ENCODE measurements at places on chromosomes 6 and 20.

DNA sequence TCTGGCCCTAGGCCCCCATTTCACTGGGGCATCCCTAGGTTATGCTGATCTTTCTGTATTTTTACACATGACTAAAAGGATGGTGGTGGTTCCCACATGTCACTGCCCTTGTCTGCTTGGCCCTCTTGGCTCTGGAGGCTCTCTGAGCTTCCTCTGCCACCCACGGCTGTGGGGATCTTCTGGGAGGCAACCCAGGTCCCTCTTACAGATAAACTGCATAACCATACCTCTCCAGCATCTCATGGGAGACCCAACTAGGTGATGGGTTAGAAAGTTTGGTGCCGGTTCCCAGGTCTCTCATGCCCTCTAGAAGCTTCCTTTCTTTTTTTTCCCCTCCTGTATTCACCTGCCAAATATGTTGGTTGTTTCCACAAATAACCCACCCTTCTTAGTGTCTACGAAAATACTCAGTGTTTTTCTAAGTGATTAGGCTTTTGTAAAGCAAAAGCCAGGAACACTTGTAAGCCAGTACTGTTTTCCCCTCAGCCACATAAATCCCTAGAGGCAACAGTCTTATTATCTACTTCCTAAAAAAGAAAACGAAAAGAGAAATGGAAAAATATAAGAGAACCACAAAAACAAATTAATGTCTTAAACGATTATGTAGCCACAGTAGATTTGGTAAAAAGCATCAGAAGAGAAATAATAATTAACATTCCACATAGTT lies 71.7 kb upstream of the SMLR1 start:
- no peak for DNase-seq

DNA sequence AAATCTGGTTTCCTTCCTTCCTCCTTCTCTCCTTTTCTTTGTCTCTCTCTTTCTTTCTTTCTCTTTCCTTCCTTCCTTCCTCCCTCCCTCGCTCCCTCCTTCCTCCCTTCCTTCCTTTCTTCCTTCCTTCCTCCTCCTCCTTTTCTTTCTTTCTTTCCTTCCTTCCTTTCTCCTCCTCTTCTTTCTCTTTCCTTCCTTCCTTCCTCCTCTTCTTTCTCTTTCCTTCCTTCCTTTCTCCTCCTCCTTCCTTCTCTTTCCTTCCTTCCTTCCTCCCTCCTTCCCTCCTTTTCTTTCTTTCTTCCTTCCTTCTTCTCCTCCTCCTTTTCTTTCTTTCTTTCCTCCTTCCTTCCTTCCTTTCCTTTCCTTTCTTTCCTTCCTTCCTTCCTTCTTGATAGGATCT lies 61.2 kb downstream of the VIP start:
- DNase-seq: no peak

GRCh38 chr6:91462241-91462640 lies 875.4 kb upstream of the MAP3K7 start:
- DNase-seq: no peak

DNA sequence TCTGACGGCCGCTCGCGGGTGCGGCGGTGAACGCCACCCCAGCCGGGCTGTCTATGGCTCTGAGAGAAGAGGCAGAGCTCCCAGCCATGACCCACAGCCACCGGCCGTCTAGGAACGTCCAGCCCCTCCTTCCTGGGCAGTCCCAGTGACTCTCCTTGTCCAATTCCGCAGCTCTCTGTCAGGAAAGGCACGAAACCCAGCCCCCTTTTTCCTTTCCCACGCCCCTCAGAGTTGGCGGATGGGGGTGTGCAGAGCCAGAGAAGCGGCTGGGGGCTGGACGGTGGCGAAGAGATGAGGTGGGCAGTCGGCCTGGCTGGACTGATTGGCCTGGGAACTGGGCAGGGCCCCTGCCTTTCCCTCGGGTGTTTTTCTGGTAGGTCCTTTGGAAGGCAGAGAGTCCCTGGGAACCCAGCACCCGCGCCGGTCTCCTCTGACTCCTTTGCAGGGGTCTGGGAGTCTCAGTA lies 1.5 kb downstream of the EBF4 start:
- peak; percentile 64 for DNase-seq

DNA sequence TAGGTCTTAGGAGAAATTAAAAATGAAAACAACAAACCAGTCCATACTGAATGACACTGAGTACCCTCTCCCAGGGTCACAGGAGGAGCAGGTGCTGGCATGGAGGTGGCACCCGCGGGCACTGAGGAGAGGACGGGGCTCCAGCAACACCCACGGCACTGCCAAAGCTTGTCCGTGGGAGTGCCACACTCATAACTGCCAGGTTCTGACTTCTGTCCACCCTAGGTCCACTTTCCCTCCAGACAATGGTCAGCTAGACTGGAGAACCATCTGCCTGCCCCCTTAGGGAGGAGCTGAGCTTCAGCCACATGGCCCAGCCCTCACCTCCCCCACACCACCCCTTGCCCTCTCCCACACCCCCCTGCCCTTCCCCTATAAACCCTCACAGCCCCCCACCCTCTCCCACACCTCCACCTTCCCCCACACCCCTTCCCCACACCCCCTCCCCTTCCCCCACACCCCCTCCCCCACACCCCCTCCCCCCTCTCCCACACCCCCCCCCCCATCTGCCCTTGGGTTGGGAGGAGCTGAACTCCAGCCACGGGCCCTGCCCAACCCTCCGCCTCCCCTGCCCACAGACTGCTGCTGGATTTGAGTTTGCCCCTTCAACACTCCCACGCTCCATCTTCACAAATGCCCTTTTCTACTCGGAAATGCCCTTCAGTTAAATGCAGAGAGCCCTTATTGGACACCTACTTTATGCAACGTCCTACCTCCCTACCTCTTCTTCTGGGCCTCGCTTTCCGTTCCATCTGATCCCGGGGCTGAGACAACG lies 129.6 kb downstream of the TAF4 start:
- no peak for DNase-seq

DNA sequence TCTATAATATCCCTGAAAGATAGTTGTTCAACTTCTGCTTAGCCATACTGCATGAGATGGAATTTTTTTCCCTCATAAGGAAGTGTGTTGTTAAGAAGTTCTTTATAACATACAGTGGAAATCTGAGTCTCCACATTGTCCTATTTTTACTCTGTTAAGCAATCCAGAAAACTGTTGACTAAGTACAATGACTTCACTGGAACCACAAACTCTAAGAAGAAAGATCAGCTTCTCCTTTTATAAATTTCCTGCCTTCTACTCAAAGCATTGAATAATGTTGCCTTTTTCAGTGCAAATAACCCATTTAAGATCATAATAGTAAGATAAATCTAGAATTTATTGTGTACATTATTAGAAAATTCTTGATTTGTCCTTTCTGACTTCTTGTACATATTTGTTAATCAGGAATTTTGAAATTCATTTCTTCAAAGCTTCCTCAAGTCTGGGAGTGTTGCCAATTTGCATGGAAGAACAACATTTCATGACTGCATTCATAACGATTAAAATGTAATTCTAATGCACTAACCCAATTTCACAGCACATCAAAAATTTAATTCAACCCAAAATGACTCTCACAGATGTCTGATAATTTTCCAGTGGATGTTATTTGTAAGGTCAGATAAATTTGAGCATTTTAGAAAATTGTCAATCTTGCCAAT lies 45.6 kb upstream of the ANKEF1 start:
- no peak for DNase-seq

GRCh38 chr6:30156262-30156599 lies 4.8 kb downstream of the TRIM10 start:
- peak; percentile 68 for DNase-seq

DNA sequence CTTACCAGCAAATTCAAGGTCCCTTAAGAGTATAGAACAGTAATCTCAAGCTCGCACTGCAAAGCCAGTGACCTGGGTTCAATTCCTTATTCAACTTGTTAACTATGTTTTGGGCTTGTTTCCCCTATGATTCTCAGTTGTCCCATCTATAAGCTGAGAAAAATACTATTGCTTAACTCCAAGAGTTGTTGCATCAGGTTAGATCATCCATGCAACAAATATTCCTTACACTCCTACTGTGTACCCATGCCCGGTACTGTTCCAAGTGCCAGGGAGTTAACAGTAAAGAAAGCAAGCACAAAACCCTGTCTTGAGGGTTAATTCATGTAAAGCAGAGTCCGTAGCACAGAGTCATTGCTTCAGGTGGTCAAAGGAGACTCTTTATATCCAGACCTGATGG lies 247.3 kb downstream of the MAFB start:
- DNase-seq: no peak

GRCh38 chr20:54678253-54678652 lies 202.9 kb downstream of the DOK5 start:
- DNase-seq: no peak
